ENCODE measurements at places on chromosomes 12 and 14. TPM values are rescaled to one million over a fixed set of nuclear protein-coding genes. Genes with fewer than 3 reads are reported as not detected.

GRCh38 chr12:52052468-52053186 is 1.4 kb downstream of the NR4A1 start:
- no peak for DNase-seq

GRCh38 chr12:49348781-49349180 is 2.1 kb downstream of the DNAJC22 start:
- no peak for DNase-seq

DNA sequence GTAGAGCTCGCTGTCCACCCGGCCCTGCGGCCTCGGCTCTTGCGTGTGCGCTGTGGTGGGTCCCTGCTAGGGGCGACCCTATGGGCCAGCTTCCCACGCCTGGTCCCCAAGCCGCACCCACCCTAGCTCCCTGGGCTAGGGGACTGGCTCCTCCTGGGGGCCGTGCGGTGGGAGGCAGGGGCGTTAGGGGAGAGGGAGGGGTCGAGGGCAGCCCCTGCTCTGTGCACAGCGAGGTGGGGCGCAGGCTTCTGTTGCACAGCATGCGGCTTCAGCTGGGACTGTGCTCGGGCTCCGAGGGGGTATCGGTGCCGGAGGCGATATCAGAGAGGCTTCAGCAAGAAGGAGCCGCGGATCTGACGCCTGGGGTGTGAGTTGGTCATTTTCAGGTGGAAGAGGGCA is 86.1 kb downstream of the ALG10 start:
- DNase-seq = no peak

- DNase-seq = no peak
Measured at GRCh38 chr12:18716236-18716635, 21.6 kb downstream of the PLCZ1 start.

- DNase-seq = no peak
Measured at GRCh38 chr12:95762123-95762785, 28.3 kb downstream of the NTN4 start.

- no peak for DNase-seq
Measured at GRCh38 chr14:61474701-61475100, 153.3 kb downstream of the PRKCH start.

DNA sequence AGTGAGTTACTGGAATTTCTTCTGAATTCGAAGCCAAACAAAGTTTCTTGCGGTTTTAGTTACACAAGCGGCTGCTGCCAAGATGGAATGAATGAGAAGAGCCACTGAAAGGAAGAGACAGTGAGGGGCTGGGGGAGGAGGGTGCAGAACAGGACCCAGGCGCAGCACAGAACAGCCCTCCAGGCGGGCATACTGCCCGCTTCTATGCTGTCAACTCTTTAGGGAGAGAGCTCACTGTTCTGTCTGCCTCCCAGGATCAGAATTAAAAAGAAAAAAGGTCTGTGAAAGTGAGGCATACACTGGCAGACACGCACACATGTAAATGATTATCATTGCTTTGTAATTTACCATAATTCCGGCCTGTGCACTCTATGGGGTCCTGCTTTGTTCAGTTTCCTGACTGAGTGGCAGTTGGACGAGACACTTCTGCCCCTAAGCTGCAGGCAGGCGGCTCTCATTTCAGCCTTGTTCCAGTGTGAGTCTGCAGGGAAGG is 231.6 kb downstream of the CACNA1C start:
- DNase-seq = no peak

GRCh38 chr12:75955251-75955650 is 76.3 kb downstream of the PHLDA1 start:
- no peak for DNase-seq

DNA sequence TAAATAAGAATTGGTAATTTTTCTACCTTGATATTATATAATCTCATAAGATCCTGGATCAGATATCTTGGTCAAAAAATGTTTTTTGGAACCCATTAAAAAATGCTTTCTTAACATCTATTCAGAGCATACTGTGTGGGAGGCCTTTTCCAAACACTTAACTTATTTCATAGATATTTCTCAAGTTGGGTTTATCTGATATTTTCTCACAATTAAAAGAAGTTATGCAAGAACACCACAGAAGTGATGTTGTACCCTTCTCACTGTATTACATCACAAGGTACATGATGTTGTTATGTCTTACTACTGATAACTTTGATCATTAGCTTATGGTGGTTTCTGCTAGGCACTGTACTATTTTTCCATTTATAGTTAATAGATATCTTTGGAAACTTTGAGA is 23.4 kb upstream of the PRPF39 start:
- no peak for DNase-seq

GRCh38 chr12:120362516-120363273 is 6.3 kb downstream of the MSI1 start:
- no peak for DNase-seq

GRCh38 chr12:131917139-131917710 is 11.9 kb upstream of the PUS1 start:
- no peak for DNase-seq

KRT72 gene
- total RNA-seq = not detected

FGF6 gene
- not detected for total RNA-seq

CPM gene
- total RNA-seq = 0.24 TPM

EXOC3L4 gene
- 3.7 TPM for total RNA-seq

COCH gene
- 4.1 TPM for total RNA-seq

APOF gene
- total RNA-seq = not detected

TCL1B gene
- not detected for total RNA-seq

LUM gene
- 0.22 TPM for total RNA-seq

PIANP gene
- 0.24 TPM for total RNA-seq

DTX1 gene
- 2.8 TPM for total RNA-seq

Data from A172 (cell line).